ENCODE measurements at places on chromosomes 7 and 10. TPM values are rescaled to one million over a fixed set of nuclear protein-coding genes. Genes with fewer than 3 reads are reported as not detected.

DNA sequence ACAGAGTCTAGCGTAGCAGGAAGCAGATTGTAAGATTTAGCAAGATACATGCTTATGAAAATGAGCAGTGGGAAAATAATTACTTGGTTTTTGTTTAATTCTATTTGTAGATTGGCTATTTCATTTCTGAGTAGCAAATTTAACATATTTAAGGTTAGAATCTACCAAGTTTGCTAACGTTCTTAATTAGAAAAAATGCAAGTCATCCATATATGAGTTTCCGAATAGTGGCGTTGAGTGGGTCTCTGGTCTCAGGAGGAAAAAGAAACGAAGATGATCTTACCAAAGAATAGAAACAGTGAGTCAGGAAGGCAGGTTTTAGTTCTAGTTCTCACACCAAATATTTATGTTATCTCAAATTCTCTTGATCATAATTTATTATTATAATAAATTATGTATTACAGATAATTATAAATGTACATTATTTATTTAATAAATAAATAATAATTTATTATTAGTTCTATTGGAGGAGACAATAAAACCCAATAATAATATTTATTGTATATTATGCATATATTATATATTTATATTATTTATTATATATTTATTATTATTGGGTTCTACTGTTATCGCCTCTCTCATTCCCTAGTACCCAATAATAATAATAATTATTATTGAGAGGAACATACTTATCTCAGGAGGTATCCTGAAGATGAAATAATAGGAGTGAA lies 194.3 kb upstream of the PITRM1 start:
- no peak overlapping the region for H3K4me3 ChIP-seq
- H3K27ac ChIP-seq, result no peak overlapping the region
- no peak for DNase-seq
- no peaks in the 10 kb centered on the region for H3K27me3 ChIP-seq

The UCMA gene
- polyA plus RNA-seq, result not detected

The HECW1 gene
- polyA plus RNA-seq, result not detected

- no peaks in the 10 kb centered on the region for H3K36me3 ChIP-seq
- peak overlapping the region; percentile 44 for H3K27ac ChIP-seq
- DNase-seq, result no peak
- H3K4me1 ChIP-seq, result peaks cover 19% of the 10 kb centered on the region
- no peaks in the 10 kb centered on the region for H3K27me3 ChIP-seq
These were observed 18.8 kb upstream of the GNA12 start for GRCh38 chr7:2862831-2863361.

GRCh38 chr10:51445588-51445987 lies 253.8 kb downstream of the CSTF2T start:
- DNase-seq, result no peak
- H3K27me3 ChIP-seq, result no peaks in the 10 kb centered on the region
- no peak overlapping the region for H3K4me3 ChIP-seq
- no peaks in the 10 kb centered on the region for H3K36me3 ChIP-seq

The LIPJ gene
- not detected for polyA plus RNA-seq

The PAX4 gene
- not detected for polyA plus RNA-seq

The AGR2 gene
- not detected for polyA plus RNA-seq

- H3K4me3 ChIP-seq, result no peak overlapping the region
- no peak for DNase-seq
- no peaks in the 10 kb centered on the region for H3K4me1 ChIP-seq
These were observed 44.7 kb upstream of the ZEB1 start for GRCh38 chr10:31274310-31274709.

DNA sequence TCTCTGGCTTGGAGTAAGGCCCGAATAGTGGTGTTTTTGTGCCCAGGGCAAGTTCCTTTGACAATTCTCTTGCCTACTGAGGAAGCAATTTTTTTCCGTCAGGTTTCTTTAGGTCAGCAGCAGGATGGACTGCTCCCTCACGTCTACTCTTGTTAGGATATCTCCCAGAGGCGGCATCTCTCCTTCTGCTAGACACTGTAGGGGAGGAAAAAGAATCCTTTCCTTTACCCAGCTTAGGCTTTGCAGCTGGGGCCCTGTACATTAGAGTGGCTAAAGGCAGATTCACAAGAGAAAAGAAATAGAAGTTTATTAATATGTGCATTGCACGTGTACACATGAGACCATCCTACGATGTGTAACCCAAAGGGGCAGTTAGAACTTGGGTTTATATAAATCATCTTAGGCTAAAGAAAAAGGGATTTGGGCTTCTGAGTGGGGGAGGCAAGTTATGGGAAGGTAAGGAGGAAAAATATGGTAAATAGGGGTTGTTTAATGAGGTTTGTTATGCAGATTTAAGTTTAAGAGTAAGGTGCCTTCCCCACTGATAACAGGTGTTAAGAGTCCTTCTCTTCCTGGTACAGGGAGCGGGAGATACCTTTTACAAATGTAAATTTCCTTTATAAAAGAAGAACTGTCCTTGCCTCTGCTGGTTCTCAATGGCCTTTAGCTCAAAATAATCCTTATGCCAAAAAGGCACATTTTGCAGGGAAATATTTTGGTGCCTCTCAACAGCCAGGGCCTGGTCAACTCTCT lies 156.4 kb downstream of the AOAH start:
- no peak overlapping the region for H3K4me3 ChIP-seq
- H3K4me1 ChIP-seq, result peaks cover 10% of the 10 kb centered on the region
- no peaks in the 10 kb centered on the region for H3K27me3 ChIP-seq
- DNase-seq, result no peak

DNA sequence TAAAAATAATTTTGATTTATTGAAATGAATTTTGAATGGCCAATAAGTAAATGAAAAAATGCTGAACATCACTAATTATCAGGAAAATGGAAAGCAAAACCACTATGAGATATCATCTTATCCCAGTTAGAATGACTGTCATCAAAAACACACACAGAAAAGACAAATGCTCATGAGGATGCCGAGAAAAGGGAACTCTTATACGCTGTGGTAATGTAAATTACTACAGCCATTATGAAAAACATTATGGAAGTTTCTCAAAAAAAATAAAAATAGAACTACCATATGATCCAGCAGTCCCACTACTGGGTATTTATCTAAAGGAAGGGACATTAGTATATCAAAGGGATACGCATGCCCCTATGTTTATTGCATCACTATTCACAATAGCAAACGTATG lies 15.8 kb downstream of the SCIN start:
- no peak overlapping the region for H3K4me3 ChIP-seq
- H3K4me1 ChIP-seq, result no peaks in the 10 kb centered on the region
- no peak for DNase-seq
- H3K27ac ChIP-seq, result no peak overlapping the region

- H3K4me3 ChIP-seq, result no peak overlapping the region
- no peaks in the 10 kb centered on the region for H3K27me3 ChIP-seq
- H3K4me1 ChIP-seq, result no peaks in the 10 kb centered on the region
- DNase-seq, result no peak
- peaks cover 3% of the 10 kb centered on the region for H3K36me3 ChIP-seq
These were observed 2.7 kb downstream of the CDCA7L start for GRCh38 chr7:21942955-21943354.

GRCh38 chr10:128629111-128630096 lies 503.2 kb upstream of the MKI67 start:
- no peaks in the 10 kb centered on the region for H3K36me3 ChIP-seq
- no peak for DNase-seq
- H3K27ac ChIP-seq, result no peak overlapping the region
- H3K4me3 ChIP-seq, result no peak overlapping the region

GRCh38 chr10:57628592-57629284 lies 639.0 kb downstream of the IPMK start:
- no peaks in the 10 kb centered on the region for H3K4me1 ChIP-seq
- no peak overlapping the region for H3K27ac ChIP-seq
- no peak overlapping the region for H3K4me3 ChIP-seq
- H3K27me3 ChIP-seq, result no peaks in the 10 kb centered on the region
- no peak for DNase-seq

- no peak overlapping the region for H3K27ac ChIP-seq
- no peak overlapping the region for H3K4me3 ChIP-seq
- H3K36me3 ChIP-seq, result no peaks in the 10 kb centered on the region
- no peaks in the 10 kb centered on the region for H3K4me1 ChIP-seq
These were observed 31.8 kb upstream of the AKR1B10 start for GRCh38 chr7:134495546-134495945.

- H3K36me3 ChIP-seq, result no peaks in the 10 kb centered on the region
- no peaks in the 10 kb centered on the region for H3K27me3 ChIP-seq
- DNase-seq, result no peak
- no peaks in the 10 kb centered on the region for H3K4me1 ChIP-seq
- no peak overlapping the region for H3K4me3 ChIP-seq
- H3K27ac ChIP-seq, result no peak overlapping the region
These were observed 47.7 kb downstream of the TBXAS1 start for GRCh38 chr7:139876622-139877283.

All from naive thymus-derived CD4-positive, alpha-beta T cell (primary cell).